ENCODE measurements at places on chromosomes 6 and 20.

- no peak overlapping the region for H3K27ac ChIP-seq
- DNase-seq, result no peak
- no peaks in the 10 kb centered on the region for H3K4me1 ChIP-seq
- H3K4me3 ChIP-seq, result no peak overlapping the region
- no peaks in the 10 kb centered on the region for H3K36me3 ChIP-seq
These were observed 158.2 kb downstream of the QRSL1 start for GRCh38 chr6:106787327-106788196.

DNA sequence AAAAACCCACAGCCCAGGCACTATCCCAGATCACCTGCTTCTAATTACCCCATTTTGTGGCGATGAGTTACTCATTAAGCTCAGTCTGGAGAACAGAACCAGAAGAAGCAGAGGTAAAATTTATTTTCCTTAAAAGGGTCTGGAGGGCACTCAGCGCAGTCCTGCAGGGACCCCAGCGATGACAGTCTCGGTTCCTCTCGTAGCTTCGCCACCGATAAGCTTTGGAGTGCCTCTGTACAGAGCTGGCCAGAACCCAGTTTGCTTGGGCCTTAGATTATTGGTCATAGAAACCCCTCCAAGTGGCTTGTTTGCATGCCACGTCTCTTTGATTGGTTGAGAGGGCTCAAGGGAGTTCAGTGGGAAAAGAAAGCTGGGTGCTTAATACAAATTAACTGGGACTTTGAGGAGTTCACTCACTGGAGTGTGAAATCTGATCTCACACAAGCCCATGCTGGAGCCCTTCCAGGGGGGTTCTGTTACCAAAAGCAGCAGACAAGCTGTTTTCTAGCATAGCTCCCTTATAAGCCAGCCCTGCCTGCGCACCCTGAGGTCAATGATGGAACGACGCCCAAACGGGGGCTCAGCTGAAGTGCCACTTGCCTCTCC is 158.5 kb upstream of the ARID1B start:
- no peak overlapping the region for H3K4me3 ChIP-seq
- no peak for DNase-seq
- peaks cover 6% of the 10 kb centered on the region for H3K36me3 ChIP-seq
- H3K27me3 ChIP-seq, result no peaks in the 10 kb centered on the region
- no peaks in the 10 kb centered on the region for H3K4me1 ChIP-seq

GRCh38 chr6:43011207-43011606 is 2.5 kb downstream of the MEA1 start:
- peaks cover 30% of the 10 kb centered on the region for H3K4me1 ChIP-seq
- no peak overlapping the region for H3K27ac ChIP-seq
- no peaks in the 10 kb centered on the region for H3K27me3 ChIP-seq
- no peak for DNase-seq
- peak overlapping the region; percentile 97 for H3K4me3 ChIP-seq
- peaks cover 4% of the 10 kb centered on the region for H3K36me3 ChIP-seq

- peak; percentile 55 for DNase-seq
- peak overlapping the region; percentile 39 for H3K27ac ChIP-seq
- peak overlapping the region; percentile 91 for H3K4me3 ChIP-seq
- H3K4me1 ChIP-seq, result peaks cover 50% of the 10 kb centered on the region
- peaks cover 20% of the 10 kb centered on the region for H3K36me3 ChIP-seq
These were observed 744 bp downstream of the RAB23 start for GRCh38 chr6:57221191-57221935.

DNA sequence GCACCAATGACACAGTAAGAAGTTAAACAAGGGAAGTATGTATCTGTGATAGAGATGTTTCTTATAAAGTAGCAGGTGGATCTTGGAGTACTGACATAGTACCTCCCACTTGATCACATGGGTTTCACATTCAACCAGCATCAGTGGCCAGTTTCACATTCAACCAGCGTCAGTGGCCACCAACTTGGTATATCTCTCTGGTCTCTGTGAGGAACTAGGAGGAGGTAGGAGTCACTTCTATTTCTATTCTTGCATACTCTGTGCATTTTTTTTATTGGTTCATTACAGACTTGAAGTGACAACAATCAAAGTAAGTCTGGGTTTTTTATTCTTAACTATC is 200.3 kb upstream of the SIM1 start:
- H3K4me1 ChIP-seq, result no peaks in the 10 kb centered on the region
- no peaks in the 10 kb centered on the region for H3K27me3 ChIP-seq
- DNase-seq, result no peak
- H3K4me3 ChIP-seq, result no peak overlapping the region
- no peaks in the 10 kb centered on the region for H3K36me3 ChIP-seq

- H3K4me3 ChIP-seq, result peak overlapping the region; percentile 86
- H3K36me3 ChIP-seq, result no peaks in the 10 kb centered on the region
- H3K4me1 ChIP-seq, result peaks cover 35% of the 10 kb centered on the region
- peaks cover 2% of the 10 kb centered on the region for H3K27me3 ChIP-seq
- peak overlapping the region; percentile 0 for H3K27ac ChIP-seq
These were observed 2.7 kb upstream of the TRERF1 start for GRCh38 chr6:42454428-42454791.

DNA sequence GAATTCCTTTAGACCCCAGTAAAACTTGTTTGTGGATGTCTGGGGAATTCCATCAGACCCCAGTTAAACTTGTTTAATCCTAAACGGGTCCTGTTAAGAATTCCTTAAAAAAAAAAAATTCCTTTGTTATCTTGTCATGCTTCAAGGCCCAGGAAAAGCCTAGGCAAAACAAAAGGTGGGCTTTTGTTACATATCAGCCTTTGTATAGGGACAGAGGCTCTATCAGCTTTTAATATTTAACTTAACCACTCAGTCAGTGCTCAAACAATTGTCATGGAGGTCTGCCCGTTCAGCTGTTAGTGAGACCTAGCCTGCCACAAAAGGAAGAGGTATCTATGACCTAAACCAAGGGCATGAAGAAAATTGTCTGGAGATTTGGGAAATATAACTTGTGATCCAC is 53.1 kb downstream of the SLC22A1 start:
- no peaks in the 10 kb centered on the region for H3K36me3 ChIP-seq
- H3K4me1 ChIP-seq, result peaks cover 24% of the 10 kb centered on the region
- DNase-seq, result no peak
- H3K4me3 ChIP-seq, result no peak overlapping the region
- no peak overlapping the region for H3K27ac ChIP-seq

GRCh38 chr6:111486921-111487320 is 3.9 kb upstream of the REV3L start:
- H3K4me3 ChIP-seq, result peak overlapping the region; percentile 66
- peaks cover 24% of the 10 kb centered on the region for H3K4me1 ChIP-seq
- H3K36me3 ChIP-seq, result peaks cover 18% of the 10 kb centered on the region
- H3K27ac ChIP-seq, result no peak overlapping the region

- no peaks in the 10 kb centered on the region for H3K36me3 ChIP-seq
- no peak overlapping the region for H3K27ac ChIP-seq
- H3K4me1 ChIP-seq, result no peaks in the 10 kb centered on the region
- peaks cover 11% of the 10 kb centered on the region for H3K27me3 ChIP-seq
- no peak overlapping the region for H3K4me3 ChIP-seq
These were observed 10.0 kb upstream of the RIPOR3 start for GRCh38 chr20:50701041-50701963.

GRCh38 chr6:168885751-168886742 is 367.6 kb downstream of the THBS2 start:
- peaks cover 4% of the 10 kb centered on the region for H3K27me3 ChIP-seq
- H3K36me3 ChIP-seq, result no peaks in the 10 kb centered on the region
- DNase-seq, result no peak
- H3K4me1 ChIP-seq, result peaks cover 7% of the 10 kb centered on the region
- no peak overlapping the region for H3K4me3 ChIP-seq

DNA sequence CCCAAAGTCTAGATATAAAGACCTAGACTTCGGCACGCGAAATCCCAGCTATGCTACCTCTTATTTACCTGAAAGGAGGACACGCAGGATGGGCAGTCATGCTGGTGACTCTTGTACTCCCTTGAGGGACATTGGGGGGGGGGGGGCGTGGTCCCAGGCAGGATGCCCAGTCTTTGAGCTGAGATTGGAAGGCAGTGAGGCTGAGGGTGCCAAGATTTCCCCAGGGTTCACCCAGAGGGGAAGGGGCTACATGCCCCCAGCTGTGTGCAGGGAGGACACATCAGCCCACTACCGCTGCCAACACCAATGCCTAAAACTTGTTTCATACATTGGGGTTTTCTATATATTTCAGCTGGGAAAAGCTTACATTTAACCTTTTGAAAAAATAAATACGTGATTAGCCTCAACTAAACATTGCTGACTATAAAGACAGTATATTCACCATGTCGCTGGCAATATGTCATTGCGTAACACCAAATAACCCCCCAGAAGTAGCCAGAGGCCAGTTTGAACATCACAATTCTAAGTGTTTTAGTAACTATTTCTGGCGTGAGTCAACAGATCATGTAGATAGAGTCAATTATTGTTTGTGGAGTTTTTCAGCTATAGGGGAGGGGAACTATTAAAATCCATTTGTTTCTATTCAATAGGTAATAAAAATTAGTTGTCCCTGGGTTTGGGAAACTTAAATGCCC is 21.6 kb downstream of the MGME1 start:
- no peaks in the 10 kb centered on the region for H3K27me3 ChIP-seq
- H3K4me1 ChIP-seq, result no peaks in the 10 kb centered on the region
- no peak for DNase-seq
- no peak overlapping the region for H3K27ac ChIP-seq
- peaks cover 5% of the 10 kb centered on the region for H3K36me3 ChIP-seq
- no peak overlapping the region for H3K4me3 ChIP-seq

DNA sequence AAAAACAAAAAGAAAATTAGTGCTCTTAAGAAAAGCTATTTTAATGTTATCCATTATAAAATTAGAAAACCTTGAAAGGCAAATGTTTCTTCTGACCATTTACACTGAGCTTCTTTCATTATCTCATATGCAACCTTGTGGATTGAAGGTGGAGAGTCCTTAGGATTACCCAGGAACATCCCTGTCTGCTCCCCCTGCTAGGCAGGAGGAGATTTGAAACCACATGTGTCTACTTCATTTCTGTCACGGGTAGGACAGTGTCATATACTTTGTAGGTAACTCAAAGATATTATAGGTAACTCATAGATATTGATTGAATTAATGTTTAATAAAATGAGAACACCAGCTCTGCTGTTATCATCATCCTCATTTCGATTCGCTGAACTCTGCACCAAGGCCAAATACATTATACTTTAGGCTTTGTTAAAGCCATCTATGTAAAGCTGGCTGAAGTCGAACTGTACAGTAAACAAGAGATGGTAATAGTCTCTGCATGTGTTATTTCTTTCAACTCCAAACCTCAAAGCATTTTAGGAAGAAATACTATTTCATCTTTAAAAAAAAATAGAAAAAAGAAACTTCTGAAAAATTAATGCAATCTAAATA is 49.5 kb downstream of the HDAC2 start:
- no peak overlapping the region for H3K4me3 ChIP-seq
- H3K4me1 ChIP-seq, result no peaks in the 10 kb centered on the region
- H3K36me3 ChIP-seq, result no peaks in the 10 kb centered on the region
- no peak overlapping the region for H3K27ac ChIP-seq
- H3K27me3 ChIP-seq, result no peaks in the 10 kb centered on the region

DNA sequence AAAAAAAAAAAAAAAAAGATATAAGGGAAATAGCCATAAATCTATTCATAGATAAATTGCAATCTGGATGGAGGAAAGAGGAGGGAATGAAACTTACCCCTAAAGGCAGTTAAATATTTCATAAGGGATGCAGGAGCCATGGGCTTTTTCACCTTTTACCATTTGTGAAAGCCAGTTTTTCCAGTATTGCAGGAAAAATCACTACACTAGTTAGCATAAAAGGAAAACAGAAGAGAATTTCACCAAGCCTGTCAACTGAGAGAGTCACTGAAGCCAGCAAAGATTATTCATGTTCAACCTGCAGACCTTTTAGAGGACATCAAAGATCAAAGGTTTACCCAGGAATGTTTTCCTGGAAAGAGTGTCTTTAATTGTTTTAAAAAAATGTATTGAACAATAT is 969.7 kb downstream of the KIF16B start:
- DNase-seq, result no peak
- H3K36me3 ChIP-seq, result no peaks in the 10 kb centered on the region
- no peak overlapping the region for H3K27ac ChIP-seq
- no peaks in the 10 kb centered on the region for H3K27me3 ChIP-seq
- H3K4me3 ChIP-seq, result no peak overlapping the region
- H3K4me1 ChIP-seq, result peaks cover 6% of the 10 kb centered on the region

DNA sequence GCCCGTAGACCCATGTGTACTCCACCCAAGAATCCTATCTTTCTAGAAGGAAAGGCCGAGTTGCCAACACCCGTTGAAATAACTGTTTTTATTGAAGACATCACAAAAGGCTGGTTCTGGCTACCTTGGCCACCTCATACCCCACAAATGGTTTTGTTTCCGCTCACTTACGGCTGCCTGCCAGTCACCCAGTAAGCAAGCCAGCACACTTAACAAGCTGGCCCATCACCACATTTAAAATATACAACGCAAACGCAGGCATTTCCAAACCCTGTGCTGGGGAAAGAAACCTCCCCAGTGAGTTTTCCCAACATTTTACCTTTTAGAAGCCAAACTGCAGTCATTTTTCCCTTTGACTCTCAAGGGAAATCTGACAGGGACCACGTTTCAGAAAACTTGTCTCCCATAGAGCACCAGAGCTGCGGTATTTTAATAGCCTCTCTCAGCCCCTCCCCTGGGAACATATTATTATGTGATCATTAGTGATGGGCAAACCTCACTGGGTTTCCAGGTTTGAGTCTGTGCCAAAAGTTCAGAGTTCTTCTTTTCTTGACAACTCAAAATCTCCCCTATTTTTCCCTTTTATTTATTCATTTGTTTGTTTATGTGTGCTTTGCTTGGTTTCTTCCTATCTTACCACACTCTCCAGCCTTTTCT is 36.7 kb upstream of the BMP2 start:
- DNase-seq, result no peak
- no peaks in the 10 kb centered on the region for H3K27me3 ChIP-seq
- H3K27ac ChIP-seq, result no peak overlapping the region
- no peak overlapping the region for H3K4me3 ChIP-seq

GRCh38 chr6:11685481-11686093 is 93.0 kb downstream of the ADTRP start:
- no peak for DNase-seq
- peaks cover 10% of the 10 kb centered on the region for H3K4me1 ChIP-seq
- no peaks in the 10 kb centered on the region for H3K27me3 ChIP-seq
- H3K36me3 ChIP-seq, result no peaks in the 10 kb centered on the region
- no peak overlapping the region for H3K27ac ChIP-seq

All from neural crest cell (in vitro differentiated cells).